ENCODE measurements at places on chromosomes 2 and 18.

DNA sequence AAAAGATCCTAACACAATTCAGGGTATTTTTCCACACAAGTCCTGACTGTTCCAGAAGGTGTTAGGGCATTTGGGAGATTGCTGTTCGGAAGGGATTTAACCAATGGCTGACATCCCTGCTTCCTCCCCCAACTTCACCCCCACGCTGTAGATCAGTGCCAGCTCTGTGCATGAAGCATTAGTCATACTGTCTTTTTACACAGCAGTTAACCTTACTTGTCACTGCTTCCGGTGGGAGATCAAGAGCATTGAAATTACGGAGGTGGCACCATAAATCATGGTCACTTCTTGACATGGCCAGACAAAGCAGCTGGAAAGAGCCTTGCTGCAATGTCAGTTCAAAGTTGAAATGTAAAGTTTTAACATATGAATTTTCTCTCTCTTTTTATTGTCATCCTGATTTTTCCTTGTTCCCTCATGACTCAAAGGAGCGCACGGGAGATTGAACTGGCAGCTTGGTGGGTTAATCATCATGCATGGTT is 70.2 kb downstream of the HRH4 start:
- peak; percentile 52 for DNase-seq

DNA sequence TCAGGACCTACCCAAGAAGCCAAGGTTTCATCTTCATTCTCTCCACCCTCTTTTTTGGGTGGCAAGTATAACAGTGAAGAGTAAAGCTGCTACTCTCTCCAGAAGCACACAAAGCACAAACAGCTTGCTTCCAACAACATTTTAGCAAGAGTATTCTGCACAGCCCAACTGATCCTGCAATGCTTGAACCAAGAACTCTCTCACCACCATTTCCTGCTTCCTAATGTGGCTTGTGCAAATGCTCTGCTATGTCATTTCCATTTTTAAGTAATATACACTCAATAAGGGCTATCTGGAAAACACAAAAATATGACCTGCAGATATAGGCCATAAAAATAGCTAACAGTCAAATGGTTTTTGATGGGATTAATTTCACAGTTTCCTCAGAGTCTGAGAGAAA is 24.1 kb upstream of the IHH start:
- DNase-seq, result no peak

DNA sequence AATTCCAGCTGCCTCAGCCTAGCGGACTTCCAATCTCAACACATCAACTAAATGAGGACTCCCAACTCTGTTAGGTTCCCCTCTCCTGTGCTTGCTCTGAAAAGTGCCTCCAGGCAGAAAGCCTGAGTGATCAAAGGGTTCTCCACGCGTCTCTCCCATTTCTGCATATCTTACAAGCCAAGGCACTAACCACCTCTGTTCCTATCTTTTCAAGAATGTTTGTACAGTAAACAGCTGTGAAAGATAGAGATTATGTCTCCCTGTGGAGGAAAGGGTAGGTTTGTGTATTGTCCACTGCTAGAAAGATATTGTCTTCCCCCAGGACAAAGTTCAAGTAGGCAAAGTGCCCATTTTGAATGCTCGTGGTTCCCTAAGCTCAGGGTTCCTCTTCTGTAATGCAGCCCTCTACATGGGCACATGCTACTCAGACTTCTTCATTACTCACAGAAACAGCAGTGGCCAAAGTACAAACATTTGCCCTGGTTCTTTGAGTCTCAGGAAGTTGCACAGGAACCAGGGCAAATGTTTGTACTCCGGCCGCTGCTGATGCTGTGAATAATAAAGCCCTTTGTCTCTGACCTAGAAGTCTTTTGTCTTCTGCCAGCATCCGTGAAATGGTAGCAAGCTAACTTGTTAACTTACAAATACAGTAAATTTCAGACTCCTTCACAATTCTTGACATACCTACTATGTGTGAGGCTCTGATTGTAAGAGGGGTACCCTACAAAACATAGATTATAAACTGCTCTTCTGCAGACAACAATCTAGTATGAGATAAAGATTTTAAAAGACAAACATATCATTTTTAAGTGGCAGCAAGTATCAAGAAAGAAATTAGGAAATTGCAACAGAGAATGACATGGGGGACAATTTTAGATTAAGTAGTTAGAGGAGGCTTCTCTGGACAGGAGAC is 44.5 kb downstream of the PKDCC start:
- peak; percentile 60 for DNase-seq

DNA sequence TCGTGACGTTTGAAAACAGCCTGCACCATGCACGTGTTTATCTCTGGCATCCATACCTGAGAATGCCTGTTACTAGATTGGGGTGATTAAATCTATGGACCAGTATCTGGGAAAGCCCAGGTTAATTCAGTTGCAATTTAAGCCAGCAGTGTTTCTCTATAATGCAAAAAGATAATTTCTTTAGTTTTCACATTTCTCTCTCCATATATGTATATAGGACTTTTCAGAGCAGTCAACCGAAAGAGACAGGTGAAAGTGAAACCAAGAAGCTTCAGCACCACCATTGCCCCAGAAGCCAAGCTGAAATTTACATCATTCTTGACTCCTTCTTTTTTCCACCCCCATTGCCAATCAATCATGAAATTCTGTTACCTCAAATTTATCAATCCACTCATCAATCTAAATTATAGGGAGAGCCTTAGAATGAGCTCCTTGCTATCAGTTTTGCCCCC is 2.7 kb upstream of the LRP2 start:
- no peak for DNase-seq

DNA sequence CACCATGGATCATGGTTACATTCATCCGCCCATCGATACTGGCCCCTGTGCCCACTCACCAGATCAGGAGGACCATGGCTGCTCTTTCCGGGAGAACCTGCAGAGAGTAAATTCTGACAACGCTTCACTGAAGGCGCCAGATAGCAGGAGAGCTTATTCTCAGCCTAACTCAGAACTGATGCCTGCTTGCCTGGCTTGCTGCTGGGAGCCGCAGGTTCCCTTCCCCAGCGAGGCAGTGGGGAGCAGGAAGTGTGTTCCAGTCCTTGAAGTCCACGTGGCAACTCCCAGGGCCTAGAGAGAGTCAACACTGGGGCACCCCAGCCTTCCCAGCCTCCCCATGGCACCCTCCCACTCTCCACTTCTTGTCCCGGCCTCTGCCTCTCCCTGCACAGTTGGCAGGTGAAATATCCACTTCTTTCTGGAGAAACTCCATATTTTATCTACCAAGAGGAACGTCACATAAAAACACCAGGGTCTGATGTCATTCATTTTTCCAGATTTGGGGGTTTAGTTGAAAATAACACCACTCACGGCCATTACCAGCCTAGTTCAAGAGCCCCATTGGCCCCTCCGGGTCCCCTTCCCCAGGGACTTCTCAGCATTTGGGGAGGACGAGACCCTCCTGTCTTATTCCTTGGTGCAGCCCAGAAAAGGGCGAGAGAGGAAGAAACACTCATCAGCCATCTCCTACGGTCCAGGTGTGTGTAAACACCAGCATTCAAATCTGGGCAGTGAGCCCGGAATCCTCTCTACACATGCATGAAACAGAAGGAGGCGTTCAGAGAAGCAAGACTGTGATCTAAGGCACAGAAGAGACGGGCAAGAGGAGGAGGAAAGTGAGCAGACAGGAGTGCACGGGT is 3.5 kb upstream of the TUBB6 start:
- no peak for DNase-seq

- DNase-seq, result no peak
These were observed 11.5 kb downstream of the SLC9A4 start for GRCh38 chr2:102484310-102485061.

DNA sequence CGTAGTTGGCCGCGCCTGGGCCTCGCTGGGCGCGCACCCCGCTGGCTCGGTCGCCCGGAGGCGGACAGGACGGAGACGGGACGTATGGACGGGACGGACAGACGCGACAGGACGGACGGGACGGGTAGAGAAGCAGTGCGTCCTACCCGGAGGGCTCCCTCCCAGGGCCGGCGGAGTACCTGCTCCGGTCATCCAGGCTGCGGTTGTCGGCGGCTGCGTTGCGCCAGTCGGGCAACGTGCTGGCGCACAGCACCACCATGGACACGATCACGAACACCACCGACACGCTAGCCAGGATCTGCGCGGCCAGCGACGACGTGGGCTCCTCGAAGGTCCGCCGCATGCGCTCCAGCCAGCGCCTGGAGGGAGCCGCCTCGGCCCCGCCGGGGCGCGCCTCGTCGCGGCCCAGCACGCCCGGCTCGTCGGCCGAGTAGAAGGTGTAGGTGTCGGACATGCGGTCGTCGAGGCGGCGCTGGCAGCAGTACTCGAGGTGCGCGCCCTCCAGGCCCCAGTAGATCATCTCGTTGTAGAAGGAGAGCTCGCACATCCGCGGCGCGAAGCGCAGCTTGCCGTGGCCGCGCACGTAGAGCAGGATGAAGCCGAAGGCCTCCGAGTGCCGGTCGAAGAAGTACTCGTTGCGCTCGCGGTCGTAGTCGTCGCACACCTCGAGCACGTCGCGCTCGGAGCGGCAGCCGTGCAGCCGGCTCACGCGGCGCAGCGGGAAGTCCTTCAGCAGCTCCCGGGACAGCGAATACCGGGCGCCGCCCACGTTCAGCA is 903 bp downstream of the KCNG3 start:
- peak; percentile 26 for DNase-seq

GRCh38 chr2:242017086-242017485 is 147.6 kb downstream of the RTP5 start:
- DNase-seq, result no peak

DNA sequence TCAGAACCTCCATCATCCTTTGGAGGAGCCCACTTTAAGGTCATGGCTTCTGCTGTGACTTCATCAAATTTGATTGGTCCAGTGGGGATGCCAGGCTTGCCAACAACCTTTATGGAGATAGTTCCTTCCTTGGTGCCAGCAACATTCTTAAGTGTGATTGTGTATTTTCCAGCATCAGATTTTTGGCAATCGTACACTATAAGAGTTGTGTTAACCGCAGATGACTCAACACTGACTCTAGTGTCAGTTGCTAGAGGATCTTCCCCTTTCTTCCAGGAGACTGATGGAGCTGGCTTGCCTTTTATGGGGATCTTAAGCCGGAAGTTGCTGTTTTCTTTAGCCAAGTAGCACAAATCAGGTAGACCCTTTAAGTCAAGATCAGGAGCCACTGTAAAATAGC is 98.7 kb downstream of the PLEKHA3 start:
- DNase-seq, result no peak

DNA sequence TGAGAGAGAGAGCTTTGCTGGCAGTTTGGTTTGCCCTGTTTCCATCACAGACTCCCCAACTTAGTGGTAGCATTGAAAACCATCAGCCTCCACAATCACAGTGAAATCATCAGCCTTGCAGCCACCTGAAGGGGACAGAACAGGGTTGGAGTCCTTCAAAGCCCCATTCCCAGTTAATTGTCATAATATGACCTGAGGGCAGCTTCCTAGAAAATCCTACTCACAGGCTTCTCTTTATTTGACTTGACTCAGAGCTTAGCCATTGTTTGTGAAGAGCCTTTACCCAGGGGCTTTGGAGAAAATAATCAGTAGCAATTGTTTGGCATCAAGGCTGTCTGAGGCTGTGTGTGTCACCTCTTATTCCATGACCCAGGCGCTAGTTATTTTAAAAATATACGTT is 308.7 kb downstream of the CBLN2 start:
- DNase-seq, result no peak

DNA sequence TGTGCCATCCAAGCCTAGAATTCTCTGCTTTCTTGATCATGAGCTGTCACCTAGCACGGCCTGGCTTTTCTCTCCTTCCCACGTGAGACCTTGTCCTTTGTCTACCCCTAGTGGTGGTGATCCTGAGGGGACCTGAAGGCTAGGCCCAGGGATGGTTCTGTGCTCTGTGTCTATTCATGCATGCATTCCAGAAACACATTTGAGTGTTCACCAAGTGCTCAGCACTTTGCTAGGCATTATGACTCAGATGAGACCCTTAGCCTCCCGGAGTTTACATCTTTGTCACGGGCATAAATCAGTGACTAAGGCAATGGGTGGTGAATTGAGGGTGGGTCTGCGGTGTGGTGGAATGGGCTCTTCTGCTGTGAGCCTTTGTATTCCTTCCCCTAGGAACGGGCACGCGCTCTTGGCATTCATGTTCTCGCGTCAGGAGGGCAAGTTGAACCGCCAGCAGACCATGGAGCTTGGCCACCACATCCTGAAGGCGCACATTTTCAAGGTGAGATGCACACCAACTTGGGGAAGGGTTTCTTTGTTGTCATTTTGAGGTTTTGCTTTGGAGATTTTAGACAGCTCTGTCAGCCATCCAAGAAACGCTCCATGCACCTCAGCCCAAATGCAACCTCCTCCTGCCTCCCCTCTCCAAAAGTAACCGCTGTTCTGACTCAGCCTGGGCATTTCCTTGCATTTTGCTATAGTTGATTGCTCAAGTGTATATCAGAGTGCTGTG is 100.9 kb downstream of the WDSUB1 start:
- peak; percentile 70 for DNase-seq

DNA sequence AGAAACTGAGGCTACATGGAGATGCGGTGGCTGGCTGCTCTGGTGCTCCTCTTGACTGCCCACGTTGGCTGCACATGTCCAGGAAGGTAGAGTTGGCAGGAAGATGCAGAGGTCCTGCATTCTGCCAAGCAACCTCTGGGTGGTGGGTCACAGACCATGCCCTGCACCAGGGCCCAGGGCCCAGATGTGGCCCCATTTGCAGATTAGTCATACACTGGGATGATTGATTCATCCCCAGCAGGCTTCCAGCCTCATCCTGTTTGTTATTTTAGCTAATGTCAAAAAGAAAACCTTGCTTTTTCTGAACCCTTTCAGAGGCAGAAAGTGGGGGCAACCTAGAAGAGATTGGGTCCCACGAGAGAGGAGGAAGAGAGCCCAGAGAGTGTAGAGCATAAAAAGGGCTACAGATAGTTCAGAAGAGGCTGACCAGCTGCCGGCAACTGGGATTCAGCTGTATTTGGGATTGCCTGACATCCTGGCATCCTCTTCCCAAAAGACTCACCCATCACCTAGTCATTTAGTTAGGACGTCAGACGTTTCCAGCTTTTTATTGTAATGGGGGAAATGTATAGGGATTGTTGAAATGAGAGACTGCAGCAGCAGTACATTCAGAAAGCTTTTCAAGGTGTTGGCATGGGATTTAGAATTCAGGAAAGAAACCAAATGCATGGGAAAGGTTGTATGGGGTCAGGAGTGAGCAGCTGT is 101.9 kb downstream of the CTIF start:
- DNase-seq, result peak; percentile 50

- peak; percentile 83 for DNase-seq
These were observed 54.8 kb downstream of the ZNF407 start for GRCh38 chr18:74652392-74652988.

DNA sequence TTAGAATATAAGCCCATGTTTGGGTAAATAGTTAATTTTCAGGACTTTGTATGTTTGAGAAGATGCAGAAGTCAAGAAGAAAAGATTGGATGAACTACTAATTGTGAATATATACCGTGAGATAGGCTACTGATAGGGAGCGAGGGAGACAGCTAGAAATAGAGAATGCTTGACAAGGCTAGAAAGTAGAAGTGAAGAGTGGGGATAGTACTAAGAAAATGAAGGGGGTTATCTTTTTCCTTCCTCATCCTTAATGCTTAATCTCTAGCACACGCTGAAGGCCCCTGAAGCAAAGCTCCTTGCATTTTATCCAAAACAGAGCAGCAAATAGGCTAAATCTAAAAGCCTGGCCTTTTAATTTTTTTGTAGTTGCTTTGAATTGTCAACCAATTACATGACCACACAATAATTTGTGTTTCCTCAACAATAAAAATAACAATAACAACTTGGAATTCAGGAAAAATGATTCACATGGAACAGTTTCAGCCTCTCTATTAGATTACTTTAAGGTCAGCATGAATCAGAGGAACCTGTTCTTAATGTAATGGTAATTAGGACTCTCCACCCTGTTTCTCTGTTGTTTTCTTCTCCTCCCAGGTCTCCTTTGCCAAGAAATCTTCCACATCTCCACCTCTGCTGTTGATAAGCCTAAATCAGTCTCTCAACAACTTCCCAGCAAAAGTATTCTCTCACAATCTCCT is 1071.3 kb upstream of the ZEB2 start:
- peak; percentile 44 for DNase-seq

Data from dermis blood vessel endothelial cell (primary cell).